Stimulated activated naive CD4-positive, alpha-beta T cell (primary cell): ENCODE measurements at places on chromosomes 5 and 9.

DNA sequence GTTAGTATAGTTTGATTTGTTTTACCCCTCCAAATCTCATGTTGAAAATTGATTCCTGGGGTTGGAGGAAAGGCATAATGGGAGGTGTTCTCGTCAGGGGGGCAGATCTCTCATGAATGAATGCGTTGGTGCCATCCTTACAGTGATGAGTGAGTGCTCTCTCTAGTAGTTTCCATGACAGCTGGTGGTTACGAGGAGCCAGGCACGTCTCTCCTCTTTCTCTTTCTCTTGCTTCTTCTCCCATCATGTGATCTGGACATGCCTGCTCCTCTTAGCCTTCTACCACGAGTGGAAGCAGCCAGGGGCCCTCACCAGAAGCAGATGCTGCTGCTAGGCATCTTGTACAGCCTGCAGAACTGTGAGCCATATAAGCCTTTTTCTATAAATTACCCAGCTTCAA, 454.1 kb downstream of the EFNA5 start:
- DNase-seq, result no peak

DNA sequence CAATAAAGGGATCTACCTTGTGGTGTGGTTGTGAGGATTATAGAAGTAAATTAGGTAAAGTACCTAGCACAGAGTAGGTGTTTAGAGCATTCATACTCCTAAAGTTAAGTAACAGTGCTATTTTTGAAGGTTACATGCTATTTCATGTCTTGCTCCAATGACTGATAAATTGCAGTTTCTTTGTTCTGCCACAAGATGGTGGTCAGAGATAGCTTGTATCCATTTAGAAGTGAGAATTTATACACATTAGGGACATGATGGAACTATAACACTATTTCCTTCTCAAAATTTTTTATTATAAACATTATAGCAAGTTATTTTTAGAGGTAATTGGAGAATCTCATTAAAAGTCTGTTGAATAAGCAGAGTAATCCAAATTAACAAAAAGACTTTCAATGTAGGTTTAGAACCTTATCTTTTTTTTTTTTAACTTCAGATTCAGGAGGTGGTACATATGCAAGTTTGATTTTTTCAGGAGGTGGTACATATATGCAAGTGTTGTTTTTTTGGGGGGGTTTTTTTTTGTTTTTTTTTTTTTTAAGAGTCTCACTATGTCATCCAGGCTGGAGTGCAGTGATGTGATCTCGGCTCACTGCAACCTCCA, 17.1 kb downstream of the MTREX start:
- no peak for DNase-seq

- DNase-seq, result no peak
These were observed at the start of gene SLC27A6 for GRCh38 chr5:128965011-128965637. Gene SLC27A6, plus strand, starts transcription at chr5:128965488. Its CDS starts 650 bp downstream, at chr5:128966138.

DNA sequence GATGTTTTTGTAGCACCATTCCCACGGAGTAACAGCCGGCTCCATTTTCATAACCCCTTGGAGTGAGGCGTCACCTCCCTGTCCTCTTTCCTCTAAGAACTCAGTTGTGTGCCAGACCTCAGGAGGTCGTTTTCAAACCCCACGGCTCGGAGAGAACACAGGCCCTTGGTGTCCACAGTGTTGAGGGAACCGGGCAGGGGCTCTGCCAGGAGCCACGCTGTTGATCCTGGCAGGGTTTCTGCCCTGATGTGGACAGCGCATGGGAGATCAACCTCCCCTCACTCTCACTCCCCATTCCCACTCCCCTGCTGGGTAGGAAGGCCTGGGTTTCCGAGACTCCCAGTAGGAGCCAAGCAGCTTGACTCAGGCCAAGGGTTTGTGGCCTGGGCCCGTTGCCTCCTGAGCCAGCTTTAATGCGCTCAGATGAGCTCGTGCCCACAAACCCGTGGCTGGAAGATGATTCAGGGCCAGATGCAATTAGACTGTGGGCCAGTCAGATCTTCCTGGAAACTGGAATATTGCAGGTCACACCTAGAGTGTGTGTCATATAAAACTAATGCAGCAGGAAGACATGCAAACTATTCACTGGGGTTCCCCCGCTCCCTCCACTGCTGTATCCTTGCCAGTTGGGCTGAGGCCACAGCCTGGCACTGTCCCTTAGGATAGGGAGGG, 133.4 kb downstream of the SLC12A2 start:
- DNase-seq, result no peak

DNA sequence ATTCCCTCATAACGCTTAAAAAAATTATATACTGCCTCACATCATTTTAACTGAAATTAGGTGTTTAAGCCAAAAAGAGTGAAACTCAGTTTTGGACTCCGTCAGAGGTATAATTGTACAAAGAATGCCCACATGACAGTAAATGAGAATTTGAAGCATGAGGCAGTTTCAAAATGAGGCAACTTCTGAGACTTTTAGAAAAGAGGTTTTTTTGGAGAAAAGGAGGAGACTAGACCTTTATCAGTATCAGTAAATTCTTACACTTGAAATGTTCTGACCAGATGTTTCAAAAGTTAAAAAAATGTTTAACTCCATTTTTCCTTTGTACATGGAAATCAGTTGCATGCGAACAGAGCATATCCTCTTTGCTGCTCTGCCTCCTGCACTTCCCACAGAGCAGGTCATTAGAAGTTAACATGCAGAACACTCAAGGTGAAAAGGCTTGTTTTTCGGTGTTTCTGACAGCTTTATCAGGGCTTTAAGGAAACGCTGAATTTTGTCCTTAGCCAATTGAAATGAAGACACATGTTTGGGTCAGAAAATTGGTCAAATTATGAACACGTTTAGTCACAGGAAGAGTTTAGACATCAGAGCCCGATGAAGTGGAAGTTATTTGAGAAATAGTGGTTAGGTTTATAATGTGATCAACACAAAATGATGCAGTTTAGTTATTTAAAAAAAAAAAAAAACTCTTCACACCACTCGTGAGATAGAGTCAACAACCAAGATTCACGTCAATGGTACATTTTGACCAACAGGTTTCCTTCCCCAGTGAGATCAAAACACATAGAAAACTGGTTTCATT, 59.5 kb downstream of the PIK3R1 start:
- peak; percentile 27 for DNase-seq

DNA sequence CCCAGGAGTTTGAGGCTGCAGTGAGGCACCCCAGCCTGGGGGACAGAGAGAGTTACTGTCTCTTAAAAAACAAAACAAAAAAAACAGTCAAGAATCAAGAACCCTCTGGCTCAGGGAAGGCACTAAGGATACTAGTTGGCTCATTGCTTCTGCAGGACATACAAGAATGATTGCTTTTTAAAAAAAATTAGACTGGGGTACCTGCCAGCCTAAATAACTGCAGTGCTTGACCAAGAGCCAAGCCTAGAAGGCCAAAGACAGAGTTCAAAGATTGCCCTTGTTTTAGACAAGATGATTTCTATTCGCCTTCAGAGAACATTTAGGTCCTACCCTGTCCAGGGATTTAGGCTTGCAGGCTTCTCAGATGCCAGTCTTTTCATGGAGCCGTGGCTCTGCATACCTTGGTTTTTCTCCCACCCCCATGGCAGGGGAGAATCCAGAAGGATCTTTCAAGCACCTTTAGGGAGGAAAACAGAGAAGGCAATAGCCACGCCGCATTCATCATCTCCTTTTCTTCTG, 93.7 kb upstream of the IL6ST start:
- no peak for DNase-seq

GRCh38 chr5:38648703-38649291, 92.4 kb upstream of the LIFR start:
- no peak for DNase-seq

GRCh38 chr9:87725900-87726709, at the start of gene CTSL:
Gene CTSL, plus strand, starts transcription at chr9:87726119. Its CDS starts 1,485 bp downstream, at chr9:87727604.
- peak; percentile 56 for DNase-seq

DNA sequence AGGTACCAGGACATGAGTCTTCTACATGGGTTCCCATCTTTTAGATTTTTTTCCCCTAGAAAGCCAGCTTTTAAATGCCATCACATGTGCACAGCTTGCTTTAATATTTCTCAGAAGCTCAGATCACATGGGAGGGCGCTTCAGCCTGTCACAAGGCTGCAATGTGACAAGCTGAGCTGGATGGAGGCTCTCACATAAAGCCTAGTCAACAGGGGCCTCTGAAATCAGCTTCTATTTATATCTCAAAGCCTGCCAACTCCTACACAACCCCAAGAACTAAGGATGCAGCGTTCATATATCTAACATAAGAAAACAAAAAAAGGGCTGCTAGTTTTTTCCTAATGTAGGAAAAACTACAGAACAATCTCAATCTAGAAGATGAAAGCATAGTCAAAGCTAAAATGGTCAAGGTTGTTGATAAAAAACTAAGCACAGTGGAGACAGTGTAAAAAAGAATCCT, 2.3 kb downstream of the ZFAND5 start:
- no peak for DNase-seq

GRCh38 chr5:112492291-112492690, 73.2 kb upstream of the EPB41L4A start:
- no peak for DNase-seq

DNA sequence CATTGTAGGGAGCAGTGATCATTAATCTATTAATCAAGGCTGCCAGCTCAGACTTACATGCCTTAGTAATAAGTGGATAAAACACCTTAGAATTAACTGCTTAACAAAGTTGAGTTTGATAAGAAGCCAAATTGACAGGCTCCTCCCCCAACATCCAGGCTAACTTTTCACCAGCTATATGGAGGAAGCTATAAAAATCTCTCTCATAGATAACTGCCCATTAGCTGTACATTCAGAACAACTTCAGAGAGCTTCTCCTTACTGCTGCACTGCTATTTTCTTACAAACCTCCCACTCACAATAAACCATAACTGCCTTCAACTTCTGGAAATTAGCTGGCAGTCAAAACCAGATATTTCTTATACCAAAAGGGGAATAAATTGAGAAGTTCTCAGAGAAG, 364.1 kb downstream of the PRELID2 start:
- no peak for DNase-seq

- DNase-seq, result no peak
These were observed 51.9 kb upstream of the TCERG1 start for GRCh38 chr5:146395193-146395592.

DNA sequence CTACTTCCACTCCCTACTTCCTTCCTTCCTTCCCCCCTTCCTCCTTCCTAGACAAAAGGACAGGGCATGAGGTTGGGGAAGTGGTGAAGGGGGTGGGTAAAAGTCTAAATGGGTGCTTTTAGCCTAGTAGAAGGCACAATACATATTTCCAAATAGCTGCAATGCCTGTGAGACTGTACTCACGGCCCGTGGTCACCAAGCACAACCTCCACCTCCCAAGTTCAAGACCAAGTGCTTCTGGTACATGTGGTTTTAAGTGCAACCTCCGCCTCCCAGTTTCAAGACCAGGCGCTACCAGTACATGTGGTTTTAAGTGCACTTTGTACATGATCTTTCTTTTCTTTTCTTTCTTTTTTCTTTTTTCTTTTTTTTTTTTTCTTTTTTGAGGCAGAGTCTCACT, 14.5 kb upstream of the NTNG2 start:
- DNase-seq, result no peak

GRCh38 chr5:39584927-39585326, 160.1 kb upstream of the DAB2 start:
- no peak for DNase-seq

- DNase-seq, result no peak
These were observed 64.4 kb downstream of the MCCC2 start for GRCh38 chr5:71651579-71651978.

DNA sequence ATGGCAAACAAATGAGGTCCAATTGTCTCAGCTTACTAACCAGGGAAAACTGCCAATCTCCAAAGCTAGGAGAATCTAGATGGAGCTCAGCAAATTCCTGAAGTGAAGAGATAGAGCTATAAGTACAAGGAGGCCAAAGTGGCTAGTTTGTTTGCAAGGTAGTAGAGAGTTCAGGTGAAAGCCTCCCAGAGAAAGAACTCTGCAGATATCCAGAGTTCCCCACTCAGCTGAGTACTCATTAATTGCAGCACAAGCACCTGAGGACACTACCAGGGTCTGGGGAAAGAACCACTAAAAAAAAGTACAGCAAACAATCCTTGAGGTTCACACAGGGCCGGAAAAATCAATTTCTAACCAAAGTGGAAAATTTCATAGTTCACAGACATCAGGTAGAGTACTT, 250.9 kb downstream of the TMEM232 start:
- no peak for DNase-seq

DNA sequence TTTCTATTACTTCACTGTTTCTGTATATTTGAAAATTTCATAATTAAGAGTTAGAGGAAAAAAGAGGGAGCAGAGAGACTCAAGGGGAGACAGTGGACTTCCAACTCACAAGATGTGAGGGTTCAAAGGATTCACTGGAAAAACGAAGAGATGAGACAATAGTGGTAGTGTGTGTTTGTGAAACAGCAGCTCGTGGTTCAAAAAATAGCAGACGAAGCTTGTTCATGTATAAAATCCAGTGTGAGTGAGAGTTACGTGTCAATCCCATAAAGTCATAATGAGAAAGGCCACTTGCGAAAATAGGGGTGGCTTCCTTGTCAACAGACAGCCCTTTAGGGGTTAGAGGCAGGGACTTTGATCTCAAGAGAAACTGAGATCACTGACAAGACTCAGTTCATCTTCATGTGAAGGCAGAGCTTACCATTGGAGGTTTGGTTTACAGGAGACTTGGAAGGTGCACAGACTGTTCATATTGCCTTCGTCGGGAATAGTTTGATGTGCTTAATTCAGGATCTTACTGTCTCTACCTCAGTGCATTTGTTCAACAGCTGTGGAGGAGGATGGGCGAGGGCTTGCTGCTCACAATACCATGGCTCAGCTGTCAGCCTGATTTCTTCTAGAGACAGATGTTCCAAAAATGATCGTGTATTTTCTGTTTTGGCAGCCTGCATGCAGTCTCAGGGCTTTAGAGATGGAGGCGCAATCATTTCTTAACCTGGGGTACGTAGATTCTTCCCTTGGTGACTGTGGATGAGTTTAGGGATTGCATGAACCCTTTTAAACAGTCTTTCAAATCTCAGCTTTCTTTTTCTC, 105.7 kb upstream of the KLF9 start:
- DNase-seq, result no peak

GRCh38 chr9:108691614-108692013, 164.2 kb downstream of the ACTL7B start:
- DNase-seq, result no peak

DNA sequence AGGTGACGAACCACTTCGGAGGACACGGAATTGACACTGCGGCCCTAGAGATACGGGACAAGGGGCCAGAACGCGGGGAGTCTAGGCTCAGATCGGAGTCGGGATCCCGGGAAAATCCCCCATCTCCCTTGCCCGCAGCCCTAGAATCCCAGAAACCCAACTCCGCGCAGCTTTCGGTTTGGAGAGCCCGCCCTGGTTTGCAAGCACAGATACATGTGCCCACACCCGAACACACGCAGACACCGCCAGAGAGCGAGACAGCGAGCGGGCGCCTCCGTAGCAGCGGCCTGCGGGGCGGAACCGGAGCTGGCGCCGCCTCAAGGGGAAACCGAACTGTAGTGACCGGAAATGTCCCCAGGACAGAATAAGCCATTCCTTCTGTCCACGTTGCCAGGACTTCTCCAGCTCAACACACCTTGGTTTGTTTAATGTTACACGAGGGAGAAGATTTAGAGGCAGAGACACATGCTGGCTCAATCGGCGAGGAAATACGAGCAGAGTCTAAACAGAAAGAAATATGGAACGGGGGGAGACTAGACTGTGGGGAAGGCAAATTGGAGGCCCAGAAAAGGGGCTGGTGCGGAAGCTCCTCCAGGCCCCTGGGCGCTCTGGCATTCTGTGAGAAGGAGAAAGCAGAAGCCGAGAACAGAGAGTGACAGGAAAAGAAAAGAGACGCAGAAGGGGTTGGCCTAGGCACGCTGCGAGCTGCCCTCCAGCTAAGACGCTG, 2.9 kb upstream of the PAX5 start:
- no peak for DNase-seq
